HFF-Myc (cell line): ENCODE measurements at places on chromosomes 16 and 17.

DNA sequence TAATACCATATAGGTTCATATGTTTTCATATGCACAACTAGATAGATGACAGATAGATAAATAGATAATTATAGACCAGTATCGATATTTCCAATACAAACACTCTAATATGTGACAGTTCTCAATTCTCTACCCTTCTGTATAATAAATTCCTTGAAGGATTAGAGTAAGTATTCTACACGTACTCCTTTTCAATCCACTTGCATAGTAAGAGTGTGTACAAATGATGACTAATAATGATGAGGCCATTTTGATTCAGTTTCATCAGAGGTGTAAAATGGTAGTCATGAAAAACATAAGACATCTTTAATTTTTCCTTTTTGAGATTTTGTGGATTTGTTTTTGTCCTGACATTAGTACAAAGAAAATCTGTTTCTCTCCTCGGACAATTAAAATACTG lies 188.3 kb upstream of the WSB1 start:
- DNase-seq: no peak

DNA sequence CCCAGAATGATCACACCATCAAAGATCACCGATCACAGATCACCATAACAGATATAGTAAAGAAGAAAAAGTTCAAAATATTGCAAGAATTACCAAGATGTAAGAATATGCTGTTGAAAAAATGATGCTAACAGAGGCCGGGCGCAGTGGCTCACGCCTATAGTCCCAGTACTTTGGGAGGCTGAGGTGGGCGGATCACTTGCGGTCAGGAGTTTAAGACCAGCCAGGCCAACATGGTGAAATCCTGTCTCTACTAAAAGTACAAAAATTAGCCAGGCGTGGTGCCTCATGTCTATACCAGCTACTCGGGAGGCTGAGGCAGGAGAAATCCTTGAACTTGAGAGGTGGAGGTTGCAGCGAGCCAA lies 53.2 kb downstream of the CPPED1 start:
- DNase-seq: no peak

DNA sequence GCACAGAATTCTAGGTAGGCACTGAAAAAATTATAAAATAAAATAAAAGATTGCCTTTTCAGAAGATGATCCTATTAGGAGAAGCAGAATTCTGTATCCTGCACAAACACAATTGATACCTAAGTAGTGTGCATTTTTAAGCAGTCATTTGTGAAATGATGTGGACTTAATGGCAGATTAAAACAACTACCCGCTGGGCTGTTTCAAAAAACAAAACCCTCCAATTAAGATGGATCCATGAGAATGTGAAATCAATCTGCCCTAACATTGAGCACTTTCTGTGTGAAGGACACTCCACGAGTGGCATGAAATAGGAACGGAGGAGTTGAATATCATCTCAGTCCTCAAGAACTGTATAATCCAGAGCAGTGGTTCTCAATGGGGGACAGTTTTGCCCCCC lies 1012.8 kb upstream of the EEF2KMT start:
- DNase-seq: no peak

GRCh38 chr16:54282202-54282927 lies 4.2 kb downstream of the IRX3 start:
- DNase-seq: no peak

DNA sequence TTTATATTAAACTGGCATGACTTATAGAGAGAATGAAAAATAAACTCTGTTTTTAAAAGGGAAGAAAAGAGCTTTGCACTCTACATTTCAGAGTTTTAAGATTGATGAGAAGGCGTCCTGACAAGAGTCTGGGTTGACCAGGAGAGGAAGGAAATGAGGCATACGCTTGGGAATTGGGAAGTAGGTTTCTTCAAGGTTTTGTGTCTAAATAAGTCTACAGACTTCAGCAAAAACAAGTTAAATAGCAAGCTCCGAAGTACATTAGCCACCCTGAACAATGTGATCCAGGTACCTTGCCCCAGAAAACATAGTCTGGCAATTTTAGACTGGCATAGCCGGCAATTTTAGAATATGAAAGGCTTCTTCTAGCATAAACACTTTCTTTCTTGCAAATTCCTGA lies 28.5 kb upstream of the CCDC182 start:
- no peak for DNase-seq

DNA sequence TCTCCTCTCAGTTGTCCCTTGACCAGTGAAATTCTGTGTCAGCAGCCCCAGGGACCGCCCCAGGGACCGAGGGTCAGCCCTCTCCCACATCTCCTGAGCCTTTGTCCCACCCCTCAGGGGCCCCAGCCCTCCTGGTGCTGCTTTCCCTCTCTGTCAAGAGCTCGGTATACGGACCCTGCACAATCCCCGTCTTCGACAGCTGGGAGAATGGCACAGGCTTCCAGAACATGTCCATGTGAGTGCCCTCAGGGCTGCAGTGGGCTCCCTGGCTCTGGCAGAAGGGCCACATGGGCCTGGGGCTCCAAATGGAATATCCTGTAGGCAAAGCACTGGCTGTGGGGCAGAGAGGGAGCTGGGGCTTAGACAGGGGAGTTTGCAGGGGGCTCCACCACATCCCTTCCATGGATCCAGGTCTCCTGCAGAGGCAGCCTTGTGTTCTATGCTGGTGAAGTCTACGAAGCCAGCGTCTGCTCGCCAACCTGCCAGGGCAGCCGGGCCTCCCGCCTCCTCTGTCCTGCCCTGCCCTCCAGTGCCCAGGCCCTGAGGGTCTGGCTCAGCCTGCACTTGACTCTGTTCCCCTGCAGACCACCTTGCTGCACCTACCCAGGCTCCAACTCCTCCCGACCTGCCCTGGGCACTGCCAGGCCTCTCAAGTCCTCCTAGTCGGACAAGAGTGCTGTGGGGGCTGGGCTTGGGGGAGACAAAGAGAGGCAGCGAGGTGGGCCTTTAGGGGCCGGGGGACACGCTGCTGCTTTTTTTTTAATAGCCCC lies 28.0 kb downstream of the ADGRG5 start:
- no peak for DNase-seq

DNA sequence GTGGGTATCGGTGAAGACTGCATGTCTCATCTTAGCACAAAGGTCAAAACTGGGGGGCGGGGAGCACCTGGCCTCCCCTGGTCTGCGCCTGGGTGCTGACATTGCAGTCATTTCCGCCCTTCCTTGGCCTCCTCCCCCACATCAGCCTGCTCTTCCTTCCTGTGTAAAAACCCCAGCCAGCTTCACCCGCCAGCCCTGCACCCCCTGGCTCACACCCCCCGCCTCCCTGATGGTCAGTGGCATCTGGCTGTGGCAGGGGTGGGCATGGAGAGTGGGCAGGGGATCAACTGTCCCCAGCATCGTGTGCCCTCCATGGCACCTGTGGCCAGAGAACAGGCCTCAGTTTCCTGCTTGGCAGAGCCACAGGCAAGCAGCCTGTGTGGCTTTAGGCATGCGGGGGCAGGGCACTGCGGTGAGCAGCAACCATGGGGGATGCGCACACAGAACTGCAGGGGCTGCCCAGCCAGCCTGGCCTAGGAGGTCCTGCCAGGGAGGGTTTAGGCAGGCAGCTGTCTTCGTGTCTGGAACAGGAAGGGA lies 26.5 kb upstream of the LASP1NB start:
- no peak for DNase-seq

GRCh38 chr17:17355426-17355825 lies 52.3 kb downstream of the NT5M start:
- no peak for DNase-seq

- no peak for DNase-seq
These were observed 75.6 kb downstream of the AMFR start for GRCh38 chr16:56349711-56350161.

DNA sequence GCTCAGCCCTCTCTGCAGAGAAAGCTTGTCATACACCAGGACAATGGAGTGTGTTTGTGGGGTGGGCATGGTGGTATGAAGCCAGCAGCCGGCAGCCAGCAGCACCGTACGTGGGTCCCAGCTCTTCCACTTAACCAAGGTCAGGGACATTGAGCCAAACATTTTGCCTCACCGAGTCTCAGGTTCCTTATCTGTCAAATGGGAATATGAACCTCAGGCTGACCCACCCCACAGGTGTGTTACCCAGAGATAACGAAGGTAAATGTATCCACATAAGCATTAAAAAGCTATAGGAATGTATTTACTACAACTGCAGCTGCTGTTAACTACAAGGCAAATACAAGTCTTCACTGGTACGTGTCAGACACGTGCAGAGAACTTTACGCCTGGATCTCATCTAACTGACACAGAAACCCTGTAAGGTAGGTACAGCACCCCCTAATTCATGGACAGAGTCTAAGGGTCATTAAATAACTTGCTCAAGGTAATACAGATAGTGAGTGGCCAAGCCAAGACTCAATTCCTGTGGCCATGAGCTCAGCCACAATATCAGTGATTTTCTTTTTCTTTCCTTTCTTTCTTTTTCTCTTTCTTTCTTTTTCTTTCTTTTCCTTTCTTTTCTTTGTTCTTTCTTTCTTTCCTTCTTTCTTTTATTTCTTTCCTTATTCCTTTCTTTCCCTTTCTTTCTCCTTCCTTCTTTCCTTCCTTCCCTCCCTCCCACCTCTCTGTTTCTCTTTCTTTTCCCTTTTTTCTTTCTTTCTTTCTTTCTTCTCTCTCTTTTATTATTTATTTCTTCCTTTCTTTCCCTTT lies 990 bp downstream of the SLC5A11 start:
- no peak for DNase-seq

DNA sequence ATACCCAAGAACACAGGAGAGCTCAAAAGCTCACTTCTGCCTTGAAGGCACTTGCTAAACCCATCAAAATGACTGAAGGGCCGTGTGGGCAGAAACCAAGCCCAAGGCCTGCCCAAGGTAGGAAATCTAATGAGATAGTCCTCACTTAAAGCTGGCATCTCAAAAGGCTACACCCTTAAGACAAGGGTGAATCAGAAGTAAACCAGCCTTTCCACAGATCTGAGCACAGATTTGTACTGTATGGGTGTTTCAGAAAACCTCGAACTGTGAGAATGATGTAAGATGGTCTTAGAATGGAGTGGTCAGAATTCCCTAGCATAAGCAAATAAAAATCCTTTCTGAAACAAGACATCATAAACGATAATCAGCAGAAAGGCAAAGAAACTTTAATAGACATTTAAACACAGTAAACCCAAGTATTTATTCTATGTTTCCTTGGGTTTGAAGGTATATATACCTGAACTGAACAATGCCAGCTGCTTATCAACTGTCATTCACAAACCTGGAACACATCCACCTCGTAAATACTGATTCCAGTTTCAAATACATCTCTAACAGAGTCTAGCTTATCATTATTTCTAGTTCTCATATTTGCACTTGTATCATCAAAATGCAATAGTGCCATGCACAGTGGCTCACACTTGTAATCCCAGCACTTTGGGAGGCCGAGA lies 37.8 kb downstream of the GLG1 start:
- no peak for DNase-seq

DNA sequence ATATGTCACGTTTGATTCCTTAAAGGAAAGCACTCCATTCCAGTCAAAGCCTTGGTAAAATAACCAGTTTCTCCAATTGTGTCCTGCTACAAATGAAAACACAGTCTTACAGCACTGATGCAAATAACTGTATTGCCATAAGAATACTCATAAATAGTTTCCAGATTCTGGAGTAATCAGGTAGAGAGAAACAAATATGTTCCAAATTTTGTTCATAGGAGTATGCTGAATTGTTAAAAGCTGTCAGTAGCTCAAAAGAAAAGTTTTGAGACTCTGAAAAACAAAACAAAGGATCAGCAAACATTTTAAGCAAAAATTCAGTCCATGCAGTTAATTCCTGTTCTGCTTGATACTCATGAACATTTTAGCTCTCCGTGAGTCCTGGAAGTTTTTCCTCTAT lies 7.8 kb downstream of the DHRS7B start:
- DNase-seq: no peak

DNA sequence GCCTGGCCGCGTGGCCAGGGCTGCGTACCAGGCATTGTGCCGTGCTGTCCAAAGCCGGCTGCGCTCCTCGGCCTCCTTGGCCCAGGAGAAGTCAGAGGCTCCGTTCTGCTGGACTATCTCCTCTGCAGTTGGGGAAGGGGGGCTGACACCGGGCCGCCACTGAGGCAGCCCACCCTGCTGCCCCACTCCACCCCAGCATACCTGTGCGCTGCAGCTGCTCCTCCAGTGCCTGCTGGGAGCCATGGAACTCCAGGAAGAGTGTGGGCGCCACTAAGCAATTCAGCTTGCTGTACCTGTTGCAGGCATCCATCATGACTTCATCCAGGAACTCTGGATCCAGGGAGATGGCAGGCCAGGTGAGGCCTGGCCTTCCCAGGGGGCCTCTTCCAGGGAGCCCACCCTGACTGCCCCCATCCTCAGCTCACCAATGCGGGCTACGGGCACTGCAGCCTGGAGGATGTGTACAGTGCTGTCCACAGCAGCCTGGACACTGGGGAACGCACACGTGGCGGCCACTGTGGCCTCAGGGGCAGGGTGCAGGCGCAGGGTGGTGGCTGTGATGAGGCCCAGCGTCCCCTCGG lies 2.9 kb downstream of the LDHD start:
- DNase-seq: no peak

- no peak for DNase-seq
These were observed 25.2 kb downstream of the DEF8 start for GRCh38 chr16:89973654-89974335.

DNA sequence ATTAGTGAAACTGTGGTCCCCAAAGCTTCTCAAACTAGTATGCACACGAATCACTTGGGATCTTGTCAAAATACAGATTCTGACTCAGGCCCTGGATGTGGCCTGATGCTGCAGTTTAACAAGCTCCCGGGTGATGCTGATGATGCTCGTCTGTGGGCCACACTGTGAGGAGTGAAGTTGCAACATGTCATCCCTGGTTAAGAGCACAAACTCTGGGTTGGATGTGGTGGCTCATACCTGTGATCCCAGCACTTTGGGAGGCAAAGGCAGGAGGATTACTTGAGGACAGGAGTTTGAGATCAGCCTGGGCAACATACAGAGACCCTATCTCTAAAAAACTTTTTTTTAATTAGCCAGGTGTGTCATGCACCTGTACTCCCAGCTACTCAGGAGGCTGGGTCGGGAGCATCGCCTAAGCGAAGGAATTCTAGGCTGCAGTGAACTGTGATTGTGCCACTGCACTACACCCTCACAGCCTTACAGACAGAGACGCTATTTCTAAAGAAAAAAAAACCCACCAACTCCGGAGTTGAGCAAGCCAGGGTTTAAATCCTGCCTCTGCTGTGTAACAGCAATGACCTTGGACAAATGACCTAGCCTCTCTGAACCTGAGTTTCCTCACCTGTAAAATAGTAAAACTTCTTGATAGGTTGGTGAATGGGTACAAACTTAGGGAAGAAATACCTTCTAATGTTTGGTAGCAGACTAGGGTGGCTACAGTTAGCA lies 24.4 kb upstream of the ABAT start:
- DNase-seq: no peak
